ENCODE measurements at places on chromosomes 7 and 10.

GRCh38 chr10:3926258-3926657 lies 141.2 kb upstream of the KLF6 start:
- no peak for DNase-seq

DNA sequence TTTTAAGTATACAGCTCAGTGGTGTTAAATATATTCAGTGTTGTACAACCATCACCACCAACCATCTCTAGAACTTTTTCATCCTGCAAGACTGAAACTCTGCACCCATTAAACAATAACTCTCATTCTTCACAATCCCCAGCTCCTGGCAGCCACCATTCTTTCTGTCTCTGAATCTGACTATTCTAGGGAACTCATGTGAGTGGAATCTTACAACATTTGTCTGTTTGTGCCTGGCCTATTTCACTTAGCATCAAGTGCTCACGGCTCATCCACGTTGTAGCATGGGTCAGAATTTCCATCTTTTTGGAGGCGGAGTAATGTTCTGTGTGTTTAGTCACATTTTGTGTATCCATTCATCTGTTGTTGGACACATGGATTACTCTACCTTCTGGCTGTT lies 40.8 kb upstream of the PFKFB3 start:
- DNase-seq = no peak

- DNase-seq = no peak
Measured at GRCh38 chr10:45545150-45545549, 127.4 kb downstream of the ZFAND4 start.

DNA sequence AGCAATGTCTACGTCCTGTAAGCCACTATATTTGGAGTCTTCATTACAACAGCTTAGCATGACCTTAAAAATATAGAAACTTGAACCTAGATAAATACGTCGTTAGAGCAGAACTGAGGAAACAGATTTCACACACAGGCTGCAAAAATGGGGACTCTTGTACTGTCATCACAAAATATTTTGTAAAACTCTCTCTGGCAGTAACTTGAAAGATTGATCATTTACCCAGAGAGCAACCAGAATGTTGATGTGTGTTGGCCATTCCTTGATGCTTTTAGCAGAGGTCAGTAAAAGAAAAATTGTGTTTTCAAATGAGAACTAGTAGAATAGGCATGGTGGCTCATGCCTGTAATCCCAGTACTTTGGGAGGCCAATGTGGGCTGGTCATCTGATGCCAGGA lies 14.5 kb upstream of the PON1 start:
- DNase-seq = no peak

- no peak for DNase-seq
Measured at GRCh38 chr7:63112764-63113712, 885.6 kb upstream of the ZNF722 start.

- DNase-seq = no peak
Measured at GRCh38 chr10:27413831-27414348, 90.2 kb upstream of the RAB18 start.

DNA sequence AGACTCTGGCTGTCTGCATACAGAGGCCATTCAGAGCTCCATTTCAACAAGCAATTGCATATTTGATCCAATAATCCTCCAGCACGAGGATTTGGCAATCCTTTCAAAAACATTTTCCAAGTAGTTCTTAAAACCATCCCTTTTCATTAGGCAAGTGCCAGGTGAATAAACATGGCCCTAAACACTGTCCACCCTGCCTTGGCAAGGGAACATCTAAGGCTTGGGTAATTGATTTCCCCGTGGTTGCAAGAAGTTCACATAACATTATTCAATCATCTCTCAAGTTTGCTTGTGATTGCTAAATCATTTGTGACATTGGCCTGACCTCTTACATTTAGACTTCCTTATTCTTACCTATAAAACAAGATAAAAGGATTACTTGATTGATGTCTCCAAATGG lies 175.2 kb downstream of the CTTNBP2 start:
- DNase-seq = no peak

All from left renal pelvis (tissue), 4 donors.